Heart left ventricle (tissue), 16 donors: ENCODE measurements at places on chromosomes 2 and 18. TPM values are rescaled to one million over a fixed set of nuclear protein-coding genes. Genes with fewer than 3 reads are reported as not detected.

GRCh38 chr2:224038049-224038829 lies 847 bp downstream of the SERPINE2 start:
- peak; percentile 34 for DNase-seq

- no peak for DNase-seq
These were observed 12.6 kb downstream of the TEX51 start for GRCh38 chr2:126911111-126911796.

GRCh38 chr2:152894051-152894450 lies 175.6 kb downstream of the ARL6IP6 start:
- DNase-seq, result no peak

DNA sequence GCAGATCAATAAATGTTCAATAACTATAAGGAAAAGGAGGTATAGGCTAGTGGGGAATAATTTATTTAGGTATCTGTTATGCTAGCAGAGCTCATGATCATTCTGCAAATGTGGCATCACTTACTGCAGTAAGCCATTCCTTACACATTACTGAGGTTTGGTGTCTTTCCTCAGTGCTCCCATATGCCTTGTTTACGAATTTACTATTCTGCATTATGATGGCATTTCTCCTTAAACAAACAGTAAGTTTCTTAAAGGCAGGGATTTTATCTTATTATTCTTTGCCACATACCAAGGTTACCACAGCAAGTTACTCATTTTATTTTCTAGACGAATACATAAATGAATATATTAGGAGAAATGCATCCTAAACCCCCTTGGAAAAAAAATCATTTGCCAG lies 88.4 kb downstream of the DSEL start:
- no peak for DNase-seq

DNA sequence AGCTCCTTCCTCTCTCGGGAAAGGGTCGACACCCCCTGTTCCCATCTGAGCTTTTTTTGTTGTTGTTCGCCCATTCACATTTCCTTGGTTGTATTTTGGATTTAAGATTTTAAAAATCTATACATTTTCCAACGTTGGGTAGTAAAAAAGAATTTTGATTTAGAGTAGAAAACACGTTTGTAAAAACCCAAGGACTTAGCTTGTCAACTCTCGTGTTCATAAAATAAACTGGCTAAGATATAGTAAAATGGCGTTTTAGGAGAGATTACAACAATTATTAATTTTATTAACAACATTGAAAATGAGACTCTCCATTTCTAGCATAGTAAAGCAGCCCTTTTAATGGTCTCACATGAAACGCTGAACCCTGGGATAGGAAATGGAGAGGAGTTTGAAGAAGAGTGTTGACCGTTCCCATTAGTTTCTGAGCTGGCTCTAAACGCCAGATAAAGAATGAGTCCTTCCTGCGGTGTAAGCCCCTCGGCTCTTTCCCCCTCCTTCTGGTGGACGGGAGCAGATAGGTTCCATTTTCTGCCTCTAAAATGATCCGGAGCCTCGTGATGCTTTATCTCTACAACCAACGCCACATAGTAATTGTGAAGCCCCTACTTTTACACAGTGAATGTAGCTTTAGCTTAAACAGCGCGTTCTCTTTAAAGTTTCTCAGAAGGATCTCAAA lies 24.0 kb upstream of the ZNF516 start:
- no peak for DNase-seq

GRCh38 chr2:9780368-9781130 lies 62.7 kb upstream of the TAF1B start:
- no peak for DNase-seq

DNA sequence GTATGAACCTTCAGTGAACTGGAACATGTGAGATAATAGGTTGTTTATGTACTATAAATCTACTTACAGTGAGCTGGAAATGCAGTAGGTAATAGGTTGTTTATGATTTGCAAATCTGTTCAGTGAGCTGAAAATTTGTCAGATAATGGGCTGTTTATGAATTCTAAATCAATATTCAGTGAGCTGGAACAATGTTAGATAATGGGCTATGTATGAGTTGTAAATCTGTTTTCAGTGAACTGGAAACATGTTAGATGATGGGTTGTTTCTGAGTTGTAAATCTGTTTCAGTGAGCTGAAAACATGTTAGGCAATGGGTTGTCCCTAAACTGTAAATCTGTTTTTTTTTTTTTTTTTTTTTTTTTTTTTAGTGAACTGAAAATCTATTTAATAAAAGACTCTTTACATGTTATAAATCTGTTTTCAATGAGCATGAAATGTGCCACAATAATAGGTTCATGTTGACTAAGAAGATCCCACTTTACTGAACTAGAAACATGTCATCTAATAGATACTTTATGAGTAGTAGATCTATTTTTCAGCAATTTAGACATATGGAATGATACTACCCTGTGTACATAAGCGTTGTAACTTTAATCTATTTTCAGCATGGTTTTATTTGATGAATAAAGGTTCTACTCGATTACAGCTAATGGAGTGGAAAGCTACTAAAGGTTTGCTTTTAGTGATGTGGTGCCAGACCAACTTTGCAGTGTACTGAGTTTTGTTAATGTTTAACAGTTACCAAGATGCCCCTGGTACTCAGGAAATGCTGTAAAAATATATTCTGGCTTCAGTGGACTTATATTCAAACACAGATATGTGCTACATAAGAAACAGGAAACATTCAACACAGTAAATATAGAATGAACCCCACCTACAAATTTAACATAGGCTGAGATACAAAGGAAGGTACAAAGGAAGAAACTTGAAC lies 1471.8 kb downstream of the LRP1B start:
- DNase-seq, result no peak

The POTEC gene
- polyA plus RNA-seq, result not detected
